ENCODE measurements at places on chromosomes 2 and 18.

DNA sequence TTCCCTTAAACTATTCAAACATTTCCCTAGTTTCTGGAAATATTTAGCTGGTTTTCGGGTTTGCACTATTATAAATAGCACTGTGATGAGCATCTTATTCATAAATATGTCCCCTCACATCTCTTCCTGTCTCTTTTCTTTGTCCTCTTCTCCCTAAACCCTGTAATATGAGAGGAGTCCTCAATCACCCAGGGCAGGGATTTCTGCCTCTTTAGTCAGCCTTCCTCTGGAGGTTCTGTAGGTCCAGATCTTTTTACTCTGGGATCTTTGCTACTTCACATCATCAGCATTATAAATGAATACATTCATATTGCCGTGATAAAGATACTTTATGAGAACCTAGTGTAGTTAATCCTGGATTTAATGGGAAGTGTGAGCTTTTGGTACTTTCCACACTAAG lies 87.9 kb upstream of the TTN start:
- no peak for DNase-seq

- DNase-seq, result no peak
Measured at GRCh38 chr18:61080954-61081528, 252.2 kb upstream of the CDH20 start.

DNA sequence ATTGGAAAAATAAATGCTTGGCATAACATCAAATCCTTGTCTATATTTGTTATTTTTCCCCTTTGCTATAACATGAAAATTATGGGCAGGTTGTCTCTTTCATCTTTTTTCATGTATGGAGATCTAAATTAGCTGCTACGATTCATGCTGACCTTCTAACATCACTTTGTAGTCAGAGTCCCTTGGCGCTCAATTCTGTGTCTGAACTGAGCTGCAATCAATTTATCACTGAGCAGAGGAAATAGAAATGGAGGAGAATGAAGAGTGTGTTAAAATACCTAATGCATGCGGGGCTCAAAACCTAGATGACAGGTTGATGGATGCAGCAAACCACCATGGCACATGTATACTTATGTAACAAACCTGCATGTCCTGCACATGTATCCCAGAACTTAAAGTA lies 168.9 kb downstream of the CDH7 start:
- DNase-seq, result no peak

DNA sequence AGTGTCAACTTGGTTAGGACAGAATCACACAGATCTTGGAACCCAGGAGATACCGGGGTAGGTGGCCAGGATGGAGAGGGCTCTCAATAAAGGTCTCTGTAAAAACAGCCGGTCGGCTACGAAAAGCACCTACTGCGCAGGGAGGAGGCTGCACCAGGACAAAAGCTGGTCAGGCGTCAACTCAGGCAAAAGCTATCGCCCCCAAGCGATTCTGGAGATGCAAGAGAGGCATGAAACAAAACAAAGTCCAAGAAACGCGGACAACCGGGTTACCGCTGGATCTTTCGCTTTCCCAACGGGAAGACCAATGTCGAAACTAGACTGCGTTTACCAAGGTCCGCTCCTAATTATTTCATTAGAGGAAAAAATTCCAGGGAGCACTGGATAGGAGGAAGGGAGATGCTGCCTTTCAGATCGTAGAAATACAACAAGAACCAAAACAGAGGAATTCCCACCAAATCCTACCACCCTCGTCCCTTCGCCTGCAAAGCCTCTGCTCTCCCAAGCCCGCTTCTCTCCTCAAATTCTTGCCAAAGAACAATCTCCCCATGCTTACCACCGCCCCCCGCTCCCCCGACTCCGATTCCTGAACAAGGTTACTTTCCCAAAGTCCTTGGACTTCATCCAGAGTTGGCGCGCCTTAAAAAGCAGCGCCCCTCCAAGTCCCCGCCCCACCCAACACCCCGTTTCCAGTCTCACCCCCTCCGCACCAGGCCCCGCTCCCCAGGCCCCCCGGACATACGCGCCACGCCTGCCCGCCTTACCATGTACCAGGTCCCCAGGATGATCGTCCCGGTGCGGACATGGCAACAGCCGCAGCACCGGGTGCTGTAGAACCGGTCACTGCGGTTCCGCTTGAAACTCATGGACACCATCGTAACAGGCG lies 539 bp downstream of the LAPTM4A start:
- no peak for DNase-seq

GRCh38 chr2:168064011-168064998 lies 183.1 kb downstream of the STK39 start:
- no peak for DNase-seq

DNA sequence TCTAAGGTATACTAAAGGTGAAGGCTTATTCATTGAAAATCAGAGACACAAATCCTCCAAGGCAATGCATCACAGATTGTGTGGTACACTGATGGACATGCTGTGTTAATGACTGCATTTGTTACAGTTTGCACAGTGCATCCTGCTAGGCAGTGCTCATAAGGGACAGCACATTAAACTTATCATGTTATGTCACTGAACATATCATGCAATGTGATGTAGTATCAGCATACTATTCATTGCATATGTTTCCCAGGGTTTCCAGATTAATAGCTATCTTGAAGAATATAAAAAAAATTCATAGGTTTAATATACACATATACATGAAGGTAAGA lies 225.3 kb downstream of the NCKAP5 start:
- no peak for DNase-seq

GRCh38 chr2:236049981-236050380 lies 118.2 kb downstream of the GBX2 start:
- no peak for DNase-seq

DNA sequence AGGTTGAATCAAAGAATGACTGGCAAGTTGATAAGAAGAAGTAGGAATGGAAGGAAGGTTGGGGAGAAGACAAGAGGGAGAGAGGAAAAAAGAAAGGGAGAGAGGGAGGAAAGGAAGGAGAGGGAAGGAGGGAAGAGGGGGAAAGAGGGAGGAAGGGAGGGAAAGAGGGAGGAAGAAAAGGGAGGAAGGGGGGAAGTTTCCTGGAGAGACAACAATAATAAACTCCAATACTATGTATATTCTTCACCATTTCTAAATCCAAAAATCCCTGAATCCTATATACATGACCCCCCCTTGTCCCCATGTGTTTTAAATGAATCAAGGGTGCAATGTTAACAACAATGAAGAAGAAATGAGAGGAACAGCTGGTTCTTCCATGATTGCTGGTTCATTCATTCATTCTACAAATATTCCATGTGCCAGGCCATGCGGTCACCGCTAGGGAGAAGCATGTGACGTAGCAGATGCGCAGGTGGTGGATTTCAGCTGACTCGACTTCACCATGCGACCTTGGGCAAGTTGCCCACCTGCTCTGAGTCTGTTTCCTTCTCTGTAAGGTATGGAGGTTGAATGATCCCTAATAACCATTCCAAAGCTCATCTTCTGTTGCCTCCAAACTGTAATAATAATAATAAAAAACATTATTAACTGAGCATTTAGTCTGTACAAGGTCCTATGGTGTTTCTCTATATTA lies 77.6 kb downstream of the EN1 start:
- DNase-seq, result no peak

DNA sequence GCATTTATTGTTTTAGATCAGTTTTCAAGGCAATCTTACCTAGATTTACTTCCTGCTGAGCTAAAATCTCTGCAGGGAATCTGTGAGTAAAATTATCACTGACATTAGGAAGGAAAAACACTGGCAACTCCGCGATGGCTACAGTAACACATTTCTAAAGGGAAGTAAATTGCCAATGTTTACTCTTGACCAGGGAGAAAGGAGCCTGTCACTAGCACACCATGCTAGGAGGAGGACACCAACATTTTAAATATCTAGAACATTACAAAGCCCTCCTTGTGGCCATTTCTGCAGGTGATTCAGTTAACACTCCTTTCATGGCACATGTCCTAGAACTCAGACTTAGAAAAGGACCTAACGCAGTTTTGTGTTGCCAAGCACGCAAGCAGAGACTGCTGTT lies 58.4 kb downstream of the TCF4 start:
- no peak for DNase-seq

GRCh38 chr18:74337155-74337911 lies 21.7 kb downstream of the C18orf63 start:
- no peak for DNase-seq

GRCh38 chr2:120552800-120553481 lies 182.7 kb upstream of the GLI2 start:
- no peak for DNase-seq

- DNase-seq, result no peak
Measured at GRCh38 chr18:44458777-44459176, 221.9 kb upstream of the SETBP1 start.
